Stimulated activated CD8-positive, alpha-beta memory T cell treated with anti-CD3 and anti-CD28 coated beads, Interleukin-15, amount 100 ng/mL, for 48 hours (primary cell): ENCODE measurements at places on chromosomes 11 and 22.

DNA sequence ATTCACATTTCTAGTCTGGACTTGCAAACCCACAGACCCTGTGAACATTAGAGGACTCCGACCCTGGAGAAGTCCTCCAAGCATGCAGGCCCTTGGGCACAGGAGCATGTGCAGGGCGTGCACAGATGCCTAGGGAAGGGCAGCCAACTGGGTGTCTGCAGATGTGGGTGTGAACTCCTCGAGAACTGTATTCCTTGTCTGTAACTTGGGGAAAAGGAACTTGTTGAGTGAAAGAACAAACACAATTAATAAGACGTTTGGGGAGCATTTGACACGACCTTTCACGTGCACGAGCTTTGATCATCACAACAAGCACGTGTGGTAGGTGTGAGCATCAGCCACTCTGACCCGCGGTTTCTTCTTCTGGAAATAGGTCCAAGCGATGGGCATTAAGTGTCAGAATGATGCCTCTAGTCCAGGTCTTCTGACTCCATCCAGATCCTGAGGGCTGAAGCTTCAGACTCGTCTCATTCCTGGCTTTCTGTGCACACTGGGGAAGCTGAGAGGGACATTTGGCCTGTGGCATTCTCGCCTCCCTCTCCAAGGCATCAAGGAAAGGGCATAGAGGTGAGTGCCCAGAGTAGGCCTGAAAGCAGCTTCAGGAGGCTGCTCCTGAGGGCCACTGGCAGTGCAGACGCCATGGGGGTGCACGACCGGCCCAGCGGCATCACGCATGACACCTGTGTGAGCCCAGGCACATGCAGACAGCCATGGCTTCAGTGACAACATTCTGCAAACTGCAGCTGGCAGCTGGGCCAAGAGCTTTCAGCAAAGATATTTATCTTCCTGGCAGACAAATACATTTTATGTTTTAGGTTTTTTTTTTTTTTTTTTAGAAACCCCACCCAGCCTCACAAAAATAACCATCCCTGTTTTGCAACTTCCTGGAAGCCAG lies 32.5 kb downstream of the ALX4 start:
- no peak for DNase-seq

DNA sequence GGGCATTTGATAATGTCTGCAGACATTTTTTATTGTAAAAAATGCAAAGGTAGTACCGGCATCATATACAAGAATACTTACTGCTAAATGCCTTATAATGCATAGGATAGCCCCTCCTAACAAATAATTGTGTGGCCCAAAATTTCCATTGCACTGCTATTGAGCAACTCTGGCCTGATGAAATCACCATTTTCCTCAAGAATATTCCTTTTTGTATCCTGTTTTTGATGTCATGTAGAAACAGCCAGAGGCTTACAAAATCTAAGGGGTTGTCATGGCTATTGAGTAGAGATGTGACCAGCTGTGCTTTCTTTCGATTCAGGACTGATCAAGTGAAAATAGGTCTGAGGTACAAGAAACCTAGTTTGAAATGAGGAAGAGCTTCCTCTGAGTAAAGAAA lies 854.3 kb downstream of the KCNA4 start:
- no peak for DNase-seq

DNA sequence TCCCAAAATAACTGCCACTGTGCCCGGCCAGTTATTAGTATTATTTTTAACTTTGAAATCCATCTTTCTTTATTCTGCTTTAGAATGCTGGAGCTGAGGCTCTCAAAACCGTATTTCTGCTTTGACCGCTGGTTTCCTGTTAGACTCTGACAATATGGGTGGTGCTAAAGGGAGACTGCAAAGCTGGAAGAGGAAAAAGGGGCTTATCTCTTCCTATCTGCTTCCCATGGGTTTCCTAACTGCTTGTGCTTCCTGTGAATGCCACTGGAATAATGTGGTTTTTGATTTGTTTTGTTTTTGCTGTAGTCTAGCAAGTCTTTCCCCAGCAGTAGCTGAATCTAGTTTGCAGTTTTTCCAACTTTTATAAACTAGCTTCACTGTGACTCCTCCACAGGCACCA lies 43.6 kb downstream of the XRRA1 start:
- no peak for DNase-seq

GRCh38 chr11:12784987-12785386 lies 110.8 kb downstream of the TEAD1 start:
- no peak for DNase-seq

GRCh38 chr11:121895919-121896318 lies 220.1 kb downstream of the BLID start:
- DNase-seq, result no peak

DNA sequence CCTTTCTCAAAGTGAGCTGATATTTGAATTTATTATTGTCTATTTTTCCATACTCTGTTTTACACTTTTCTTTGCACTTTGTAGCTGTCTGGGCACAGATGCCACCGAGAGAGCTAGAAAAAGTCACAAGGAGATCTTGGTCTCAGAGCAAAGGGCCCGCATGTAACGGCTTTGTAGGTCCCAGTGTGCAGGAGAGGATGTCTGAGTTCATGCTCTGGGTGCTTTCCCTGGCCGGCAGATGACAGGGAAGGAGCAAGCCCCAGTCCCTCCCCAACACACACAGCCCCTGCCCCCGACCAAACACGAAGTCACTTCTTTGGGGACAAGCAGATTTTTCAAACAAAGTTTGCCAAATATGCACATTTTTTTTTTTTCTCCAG lies 55.8 kb downstream of the SMIM38 start:
- DNase-seq, result no peak

- no peak for DNase-seq
These were observed 446.9 kb downstream of the BRD1 start for GRCh38 chr22:49380828-49381114.
